Stimulated activated CD4-positive, alpha-beta T cell treated with anti-CD3 and anti-CD28 coated beads, Interleukin-15, amount 100 ng/mL, for 1 hour (primary cell): ENCODE measurements at places on chromosomes 5 and 9.

DNA sequence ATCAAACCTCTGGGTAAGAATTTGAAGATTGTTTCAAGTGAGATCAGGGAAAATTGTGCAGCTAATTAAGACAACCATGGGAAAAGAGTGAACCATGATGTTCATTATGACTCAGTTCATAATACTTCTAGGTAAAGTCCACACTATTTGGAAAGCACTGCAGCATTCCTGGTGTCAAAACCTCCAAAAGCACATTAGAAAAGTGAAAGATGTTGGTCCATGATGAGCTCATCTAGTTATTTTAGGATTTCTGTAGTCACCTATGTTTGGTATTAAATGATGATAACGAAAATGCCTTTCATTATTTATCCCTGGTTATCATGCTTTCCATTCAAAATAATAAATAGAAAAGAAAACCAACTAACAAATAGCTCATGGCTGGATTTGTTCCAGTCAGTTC lies 49.1 kb downstream of the PTCD2 start:
- no peak for DNase-seq

DNA sequence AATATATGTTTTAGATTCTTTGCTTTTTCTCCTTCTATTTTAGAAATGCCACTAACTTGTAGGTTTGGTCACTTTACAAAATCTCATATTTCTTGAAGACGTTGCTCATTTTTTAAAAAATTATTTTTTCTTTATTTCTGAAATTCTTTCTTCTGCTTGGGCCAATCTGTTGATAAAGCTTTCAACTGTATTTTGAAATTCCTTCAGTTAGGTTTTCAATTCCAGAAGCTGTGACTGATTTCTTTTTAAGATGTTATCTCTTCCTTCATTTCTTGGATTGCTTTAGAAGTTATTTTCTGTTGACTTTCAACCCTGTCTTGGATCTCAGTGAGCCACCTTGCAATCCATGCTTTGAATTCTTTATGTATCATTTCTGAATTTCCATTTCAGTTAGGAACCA lies 64.2 kb downstream of the SLC25A46 start:
- no peak for DNase-seq

DNA sequence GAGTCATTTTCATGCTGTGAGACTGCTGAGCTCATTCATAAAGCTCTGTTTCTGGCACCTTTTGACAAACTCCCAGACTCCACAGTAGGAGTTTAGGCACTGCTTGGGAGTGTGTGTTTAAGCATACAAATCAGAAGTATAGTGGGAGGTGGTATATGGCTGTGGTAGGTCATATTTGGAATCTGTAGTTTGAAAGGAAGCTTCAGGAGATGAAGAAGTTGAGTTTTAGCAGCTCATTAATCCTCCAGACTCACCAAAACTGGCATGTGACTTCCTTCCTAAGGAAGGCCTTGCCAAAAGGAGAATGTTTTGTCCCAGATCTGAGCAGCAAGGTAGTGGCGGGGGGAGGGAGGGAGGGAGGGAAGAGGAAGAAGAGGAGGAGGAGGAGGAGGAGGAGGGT lies 52.8 kb downstream of the SAXO1 start:
- DNase-seq, result no peak

GRCh38 chr5:162068412-162068811 lies 839 bp downstream of the GABRG2 start:
- no peak for DNase-seq

GRCh38 chr9:91037511-91038482 lies 236.2 kb downstream of the SYK start:
- no peak for DNase-seq

GRCh38 chr5:134528556-134528955 lies 3.1 kb downstream of the JADE2 start:
- DNase-seq, result no peak

- DNase-seq, result no peak
These were observed 7.6 kb downstream of the TPPP start for GRCh38 chr5:685262-686171.

- no peak for DNase-seq
These were observed 453.3 kb upstream of the KLF4 start for GRCh38 chr9:107942856-107943255.

GRCh38 chr5:177327539-177328522 lies 16.1 kb upstream of the MXD3 start:
- no peak for DNase-seq

DNA sequence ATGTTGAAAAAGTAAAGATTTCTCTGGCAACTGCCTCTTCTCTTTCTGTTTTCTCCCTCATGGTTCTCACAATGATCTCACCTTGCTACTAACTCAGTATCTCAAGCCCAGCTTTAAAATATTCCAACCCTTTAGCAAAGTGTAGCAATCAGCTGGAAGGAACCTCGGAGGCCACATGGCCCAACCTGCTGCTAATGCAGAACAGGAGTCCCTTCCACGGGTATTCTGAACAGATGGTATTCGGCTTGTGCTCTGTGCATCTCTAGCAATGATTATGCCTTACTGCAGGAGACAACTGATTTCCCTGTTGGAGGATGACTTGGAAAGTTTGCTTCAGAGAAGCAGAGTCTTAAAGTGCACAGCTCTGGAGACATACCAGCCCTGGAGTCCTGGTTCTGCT lies 151.8 kb upstream of the PPP1R2B start:
- no peak for DNase-seq
